Activated T-cell treated with anti-CD3 and anti-CD28 coated beads, Interleukin-2, amount 50 U/mL, for 24 hours (primary cell): ENCODE measurements at places on chromosomes 2 and 18.

GRCh38 chr2:121697108-121697631, 39.5 kb downstream of the NIFK start:
- H3K4me3 ChIP-seq: no peak overlapping the region
- peak overlapping the region; percentile 6 for H3K27ac ChIP-seq
- peaks cover 45% of the 10 kb centered on the region for H3K4me1 ChIP-seq
- no peaks in the 10 kb centered on the region for H3K36me3 ChIP-seq
- no peaks in the 10 kb centered on the region for H3K27me3 ChIP-seq

GRCh38 chr2:216447293-216447692, 35.0 kb downstream of the SMARCAL1 start:
- no peak overlapping the region for H3K4me3 ChIP-seq
- no peaks in the 10 kb centered on the region for H3K27me3 ChIP-seq
- H3K36me3 ChIP-seq: peaks cover 96% of the 10 kb centered on the region
- DNase-seq: no peak

- no peaks in the 10 kb centered on the region for H3K27me3 ChIP-seq
- H3K4me3 ChIP-seq: no peak overlapping the region
- peaks cover 70% of the 10 kb centered on the region for H3K36me3 ChIP-seq
- no peak overlapping the region for H3K27ac ChIP-seq
- H3K4me1 ChIP-seq: no peaks in the 10 kb centered on the region
- DNase-seq: no peak
Observed at GRCh38 chr2:201006704-201007103, 43.2 kb upstream of the ORC2 start.

DNA sequence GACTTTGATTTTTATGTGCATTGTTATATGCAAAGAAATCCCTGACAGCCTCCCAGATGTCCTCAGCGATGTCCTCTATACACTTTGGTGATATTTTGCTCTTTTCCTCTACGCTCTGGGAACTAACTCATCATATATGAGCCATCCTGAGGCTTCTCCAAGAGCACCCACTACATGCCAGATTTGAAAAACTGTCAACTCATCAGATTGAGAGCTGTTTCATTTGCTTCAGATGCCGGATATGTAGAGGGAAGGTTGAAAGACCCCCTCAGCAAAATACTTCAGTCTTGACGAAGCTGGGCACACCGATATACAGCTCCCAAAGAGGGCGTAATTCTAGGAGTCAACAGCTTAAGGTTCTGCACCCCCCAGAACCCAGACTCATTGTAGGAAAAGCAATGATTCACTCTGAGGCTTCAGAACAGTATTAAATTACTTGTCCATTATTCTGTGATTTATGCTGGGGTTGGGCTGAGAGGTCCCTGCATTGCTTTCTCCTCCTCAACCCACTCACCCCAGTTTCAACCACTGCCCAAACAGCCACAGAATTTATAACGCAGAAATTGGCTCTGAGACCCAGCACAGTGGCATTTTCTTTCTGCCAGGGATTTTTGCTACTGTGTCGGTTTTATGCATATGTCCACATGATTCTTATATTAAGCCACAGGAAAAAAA, 341.8 kb downstream of the ALK start:
- H3K27me3 ChIP-seq: no peaks in the 10 kb centered on the region
- H3K27ac ChIP-seq: no peak overlapping the region
- H3K4me3 ChIP-seq: no peak overlapping the region
- no peaks in the 10 kb centered on the region for H3K36me3 ChIP-seq
- no peaks in the 10 kb centered on the region for H3K4me1 ChIP-seq
- no peak for DNase-seq

- H3K27ac ChIP-seq: no peak overlapping the region
- peaks cover 5% of the 10 kb centered on the region for H3K4me1 ChIP-seq
- H3K4me3 ChIP-seq: no peak overlapping the region
- no peak for DNase-seq
- H3K36me3 ChIP-seq: no peaks in the 10 kb centered on the region
Observed at GRCh38 chr2:127570282-127571250, 35.1 kb downstream of the MYO7B start.
